HT-29 (cell line): ENCODE measurements at places on chromosomes 4 and X.

DNA sequence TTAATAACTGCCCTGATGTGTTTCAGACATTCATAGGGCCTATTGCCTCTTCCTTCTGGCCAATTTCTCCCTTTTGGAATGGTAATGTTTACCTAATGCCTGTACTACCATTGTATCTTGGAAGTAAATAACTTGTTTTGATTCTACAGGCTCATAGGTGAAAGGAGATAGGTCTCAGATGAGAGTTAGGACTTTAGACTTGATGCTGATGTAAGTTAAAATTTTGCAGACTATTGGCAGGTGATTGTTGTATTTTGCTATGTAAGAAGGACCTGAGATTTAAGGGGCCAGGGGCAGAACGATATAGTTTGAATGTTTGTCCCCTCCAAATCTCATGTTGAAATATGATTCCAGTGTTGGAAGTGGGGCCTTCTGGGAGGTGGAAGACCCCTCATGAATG, 215.5 kb downstream of the SLC39A8 start:
- no peak for DNase-seq

- DNase-seq, result no peak
Measured at GRCh38 chr4:184097241-184097605, 120.5 kb downstream of the ENPP6 start.

DNA sequence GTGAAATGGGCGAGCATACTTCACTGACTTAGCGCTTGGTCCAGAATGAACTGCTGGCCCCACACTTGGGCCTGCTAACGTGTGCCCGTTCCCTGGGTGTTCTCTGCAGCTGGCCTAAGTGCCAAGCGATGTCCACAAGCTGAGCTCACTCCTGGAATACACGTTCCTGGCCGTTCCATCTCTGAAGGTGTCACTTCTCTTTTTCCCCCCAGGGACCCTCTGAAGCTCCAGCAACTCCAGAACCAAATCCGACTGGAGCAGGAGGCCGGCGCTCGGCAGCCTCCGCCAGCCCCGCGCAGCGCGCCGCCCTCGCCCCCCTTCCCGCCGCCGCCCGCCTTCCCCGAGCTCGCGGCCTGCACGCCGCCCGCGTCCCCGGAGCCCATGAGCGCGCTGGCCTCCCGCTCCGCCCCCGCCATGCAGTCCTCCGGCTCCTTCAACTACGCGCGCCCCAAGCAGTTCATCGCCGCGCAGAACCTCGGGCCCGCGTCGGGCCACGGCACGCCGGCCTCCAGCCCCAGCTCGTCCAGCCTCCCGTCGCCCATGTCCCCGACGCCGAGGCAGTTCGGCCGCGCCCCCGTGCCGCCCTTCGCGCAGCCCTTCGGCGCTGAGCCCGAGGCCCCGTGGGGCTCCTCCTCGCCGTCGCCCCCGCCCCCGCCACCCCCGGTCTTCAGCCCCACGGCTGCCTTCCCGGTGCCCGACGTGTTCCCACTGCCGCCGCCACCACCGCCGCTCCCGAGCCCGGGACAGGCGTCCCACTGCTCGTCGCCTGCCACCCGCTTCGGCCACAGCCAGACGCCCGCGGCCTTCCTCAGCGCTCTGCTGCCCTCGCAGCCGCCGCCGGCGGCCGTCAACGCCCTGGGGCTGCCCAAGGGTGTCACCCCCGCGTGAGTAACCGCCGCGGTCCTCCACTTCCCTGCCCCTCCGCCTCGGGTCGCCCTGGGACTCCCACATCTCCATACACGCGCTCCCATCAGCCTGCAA, 132.3 kb downstream of the CBR4 start:
- DNase-seq, result no peak

DNA sequence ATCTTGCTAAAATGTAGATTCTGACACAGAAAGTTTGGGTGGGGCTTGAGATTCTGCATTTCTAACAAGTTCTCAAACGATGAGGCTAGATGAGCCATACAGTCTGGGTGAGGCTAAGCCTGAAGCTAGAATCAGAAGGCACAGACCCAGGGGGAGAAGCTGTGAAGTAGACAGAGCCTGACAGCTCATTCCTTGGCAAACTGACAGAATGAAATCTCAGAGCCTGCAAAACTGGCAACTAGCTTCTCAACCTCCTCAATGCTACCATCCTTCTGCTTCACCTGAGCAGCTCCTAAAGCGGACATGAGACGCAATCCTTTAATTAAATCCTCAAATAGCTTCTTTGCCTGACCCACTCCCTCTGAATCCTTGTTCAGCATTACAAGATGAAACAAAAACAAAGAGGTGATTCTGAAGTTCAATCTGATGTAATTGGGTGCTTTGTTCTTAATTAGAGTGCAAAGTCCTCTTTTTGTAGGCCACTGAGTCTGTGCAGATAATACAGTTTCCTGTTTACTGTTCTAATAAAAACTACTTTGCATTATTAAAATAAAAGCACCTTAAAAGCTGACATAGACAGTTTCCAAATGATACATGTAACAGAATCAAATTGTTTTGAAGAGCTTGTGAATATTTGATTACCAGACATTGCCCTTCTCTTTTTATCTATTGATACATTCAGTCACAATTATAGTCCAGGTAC, 71.0 kb upstream of the BMP2K start:
- DNase-seq, result peak; percentile 61

- no peak for DNase-seq
Measured at GRCh38 chrX:96692454-96692853, 7.8 kb downstream of the DIAPH2 start.

DNA sequence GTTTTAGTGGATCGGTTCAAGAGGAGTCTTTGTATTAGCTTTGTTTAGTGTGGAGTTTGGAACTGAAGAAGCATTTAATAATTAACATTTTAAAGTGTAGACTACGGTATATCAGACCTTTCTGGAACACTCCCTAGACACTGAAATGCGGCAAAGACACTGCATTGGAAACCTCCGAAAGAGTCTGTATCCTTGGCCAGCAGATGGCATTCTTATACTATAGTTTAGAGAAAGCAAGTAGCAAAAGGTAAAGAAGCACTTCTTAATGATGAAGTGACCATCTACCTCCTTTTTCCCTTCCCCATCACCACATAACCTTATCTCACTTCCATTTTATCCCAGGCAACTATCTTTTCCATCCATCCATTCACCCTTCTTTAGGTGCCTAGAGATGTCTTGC, 7.6 kb downstream of the FABP2 start:
- DNase-seq, result peak; percentile 70

DNA sequence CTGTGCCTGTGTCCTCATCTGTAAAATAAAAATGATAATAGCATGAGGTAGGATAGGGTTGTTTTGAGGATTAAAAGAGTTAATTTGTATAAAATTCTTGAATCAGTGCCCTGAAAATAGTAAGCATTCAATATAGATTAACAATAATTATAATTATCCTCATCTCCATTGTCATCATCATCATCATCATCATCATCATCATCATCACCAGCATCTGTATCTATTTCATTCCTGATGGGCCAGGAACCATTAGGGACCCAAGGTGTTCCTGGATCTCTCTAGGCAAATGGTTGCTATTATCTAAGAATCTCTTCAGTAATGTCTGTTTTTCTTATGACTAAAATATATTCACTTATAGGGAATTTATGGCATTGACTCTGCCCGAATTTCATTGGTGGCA, 31.6 kb downstream of the RASSF6 start:
- no peak for DNase-seq

- no peak for DNase-seq
Measured at GRCh38 chr4:59814402-59815010, 1385.6 kb upstream of the ADGRL3 start.

GRCh38 chrX:119407681-119408080, 8.5 kb downstream of the SLC25A43 start:
- DNase-seq, result no peak

- DNase-seq, result peak; percentile 42
Measured at GRCh38 chr4:2924765-2925301, 38.4 kb downstream of the NOP14 start.

GRCh38 chr4:72791054-72791453, 222.0 kb upstream of the ADAMTS3 start:
- no peak for DNase-seq

GRCh38 chr4:185017964-185018772, at the start of gene HELT:
TSS of gene HELT (plus strand) at chr4:185018490. CDS start at chr4:185018929, 439 bp downstream.
- no peak for DNase-seq

DNA sequence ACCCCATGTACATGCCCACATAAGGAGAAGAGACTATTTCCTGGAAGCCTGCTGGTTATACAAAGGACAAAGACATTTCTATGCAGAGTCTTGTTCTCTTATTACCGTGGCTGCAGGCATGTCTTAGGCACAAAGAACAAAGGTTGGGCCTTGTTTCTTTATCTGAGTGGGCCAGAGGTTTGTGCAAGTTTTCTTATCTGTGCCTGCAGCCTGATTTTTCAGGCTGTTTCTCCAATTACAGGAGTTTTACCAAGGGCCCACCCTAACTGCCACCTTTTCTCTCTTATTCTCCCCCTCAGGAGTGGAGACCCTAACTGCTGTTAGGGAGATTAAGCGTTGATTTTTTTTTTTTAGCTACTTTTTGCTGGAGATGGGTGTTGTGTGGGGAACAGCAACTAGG, 3.5 kb downstream of the TENT5D start:
- DNase-seq, result no peak

- DNase-seq, result no peak
Measured at GRCh38 chr4:56863441-56864139, 42.1 kb upstream of the SPINK2 start.

DNA sequence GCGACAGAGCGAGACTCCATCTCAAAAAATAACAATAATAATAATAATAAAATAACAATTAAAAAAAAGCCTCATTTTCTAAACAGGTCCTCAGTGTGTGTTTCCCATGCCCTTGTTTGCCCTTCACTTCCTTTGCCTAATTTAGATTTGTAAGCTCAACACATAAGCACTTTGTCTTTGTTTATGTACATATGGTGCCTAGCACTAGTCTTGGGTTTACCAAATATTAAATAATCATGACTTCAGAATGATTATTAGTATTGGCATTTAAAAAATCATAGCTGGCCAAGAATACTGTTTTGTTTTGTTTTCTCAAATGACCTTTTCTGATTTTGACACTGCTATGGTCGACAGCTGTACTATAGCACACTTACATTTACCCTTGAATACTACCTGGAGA, 6.4 kb upstream of the RAPGEF2 start:
- DNase-seq, result no peak

DNA sequence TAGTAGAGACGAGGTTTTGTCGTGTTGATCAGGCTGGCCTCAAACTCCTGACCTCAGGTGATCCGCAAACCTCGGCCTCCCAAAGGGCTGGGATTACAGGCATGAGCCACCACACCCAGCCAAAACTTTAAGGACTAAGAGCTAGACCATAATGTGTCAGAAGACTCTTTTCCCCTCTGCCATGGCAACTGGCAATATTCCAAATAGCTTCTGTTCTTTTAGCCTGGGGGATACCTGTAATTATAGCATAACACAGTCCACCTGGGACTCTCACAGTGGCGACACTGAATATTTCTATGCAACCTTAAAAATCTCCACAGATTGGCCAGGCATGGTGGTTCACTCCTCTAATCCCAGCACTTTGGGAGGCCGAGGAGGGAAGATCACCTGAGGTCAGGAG, 45.5 kb upstream of the RBM47 start:
- DNase-seq, result no peak

- DNase-seq, result peak; percentile 97
Measured at GRCh38 chrX:131783555-131784308, 239.4 kb upstream of the STK26 start.

DNA sequence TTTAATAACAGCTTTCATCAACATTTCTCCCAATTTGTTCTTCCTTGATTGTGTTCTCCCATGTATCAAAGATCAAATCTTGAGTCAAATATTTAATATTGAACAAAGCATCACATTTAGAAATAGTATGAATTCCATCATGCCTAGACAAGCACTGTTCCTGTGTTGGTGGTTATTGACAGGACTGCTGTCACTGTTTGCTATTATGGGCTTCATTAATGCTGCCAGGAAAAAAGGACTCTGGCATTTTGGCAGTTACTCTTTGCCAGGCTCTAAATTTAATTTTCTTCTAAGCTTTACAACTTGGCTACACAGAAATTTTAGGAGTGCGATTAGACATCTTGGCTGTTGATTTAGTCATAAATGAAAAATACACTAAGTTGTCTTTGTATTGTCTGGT, 295.9 kb upstream of the NRK start:
- no peak for DNase-seq

- DNase-seq, result no peak
Measured at GRCh38 chrX:139720136-139720535, 12.2 kb upstream of the MCF2 start.

DNA sequence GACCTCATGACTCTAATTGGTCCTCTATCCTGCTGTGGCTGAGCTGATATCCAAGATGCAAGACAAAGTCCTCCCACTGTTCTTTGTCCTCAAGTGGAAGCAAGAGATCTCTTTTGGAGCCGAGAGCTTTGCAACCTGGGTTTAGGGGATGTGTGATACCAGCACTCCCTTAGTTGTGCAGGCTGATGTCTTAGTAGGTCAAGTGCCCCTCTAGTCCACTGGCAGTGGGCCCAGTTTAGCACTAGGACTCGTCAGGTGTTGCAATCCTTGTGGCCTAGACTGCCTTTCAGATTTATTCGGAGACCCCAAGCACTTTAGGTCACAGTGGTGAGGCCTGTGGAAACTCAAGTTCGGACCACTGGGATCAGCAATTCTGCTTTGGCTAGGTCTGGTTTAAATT, 64.0 kb downstream of the GPRASP3 start:
- no peak for DNase-seq

- no peak for DNase-seq
Measured at GRCh38 chr4:27946799-27947198, 1086.2 kb downstream of the STIM2 start.
